NCI-H187 treated with DMSO at 0.1 percent for 48 hours (cell line): ENCODE measurements at places on chromosomes 16 and 17.
A peak's percentile ranks its signal among the peaks of the same experiment; 100 is the strongest.

- DNase-seq: no peak
Observed at GRCh38 chr17:67353929-67354574, 12.3 kb downstream of the PSMD12 start.

DNA sequence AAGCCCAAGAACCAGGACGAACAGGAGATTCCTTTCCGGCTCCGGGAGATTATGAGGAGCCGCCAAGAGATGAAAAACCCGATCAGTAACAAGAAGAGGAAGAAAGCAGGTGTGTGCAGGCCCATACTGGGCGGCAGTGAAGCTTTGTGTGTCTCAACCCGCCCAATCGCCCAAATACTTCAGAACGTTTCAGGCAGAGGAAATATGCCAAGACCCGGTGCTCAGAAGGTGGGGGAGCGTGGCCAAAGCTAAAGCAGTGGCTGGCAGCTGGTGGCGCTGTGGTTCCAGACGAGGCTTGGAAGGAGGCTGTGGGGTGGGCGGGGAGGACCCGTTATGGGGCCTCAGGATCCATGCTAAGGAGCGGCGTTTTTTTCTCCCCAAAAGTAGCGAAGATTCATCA lies 1.2 kb downstream of the CCDC137 start:
- DNase-seq: no peak

- DNase-seq: peak; percentile 51
Observed at GRCh38 chr17:57294629-57295501, 38.5 kb downstream of the MSI2 start.

DNA sequence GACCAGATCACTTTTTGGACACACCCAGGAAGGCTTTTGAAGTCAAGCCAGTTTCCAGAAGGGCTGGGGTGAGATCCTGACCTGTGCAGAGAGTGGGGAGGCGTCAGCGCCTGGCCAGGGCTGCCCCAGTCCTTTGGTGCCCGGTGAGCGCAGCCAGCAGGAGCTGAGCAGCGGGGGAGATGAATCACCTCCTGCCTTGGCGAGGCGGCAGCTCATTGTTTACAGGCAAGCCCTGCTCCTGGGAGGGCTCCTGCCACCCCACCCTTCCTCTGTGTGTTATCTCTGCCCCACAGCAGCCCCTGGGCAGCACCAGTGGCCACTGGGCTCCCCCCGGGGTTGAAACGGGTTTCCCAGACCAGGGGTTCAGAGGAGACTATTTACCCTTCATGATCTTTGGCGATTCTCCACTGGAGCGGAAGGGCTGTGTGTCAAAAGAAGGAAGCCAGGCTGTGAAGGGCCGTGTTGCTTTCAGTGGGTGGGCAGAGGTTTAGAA lies 14.1 kb upstream of the ITGB4 start:
- no peak for DNase-seq

GRCh38 chr17:7391307-7391706 lies 3.0 kb downstream of the PLSCR3 start:
- no peak for DNase-seq

DNA sequence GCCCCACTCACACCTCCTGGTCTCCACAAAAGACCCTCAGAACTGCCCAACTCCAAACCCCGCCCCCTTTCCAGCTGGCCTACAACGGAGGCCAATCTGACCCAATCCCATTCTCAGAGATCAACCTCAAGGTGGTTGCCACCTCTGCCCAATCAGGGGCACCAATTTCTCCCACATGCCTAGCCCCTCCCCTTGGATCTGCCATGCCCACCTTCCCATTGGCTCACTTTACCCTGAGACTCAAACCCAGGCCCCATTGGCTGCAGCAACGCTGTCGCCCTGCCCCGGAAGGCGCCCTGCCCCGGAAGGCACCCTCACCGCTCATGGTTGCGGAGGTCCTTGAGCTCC lies 10.6 kb downstream of the ZNF668 start:
- no peak for DNase-seq

GRCh38 chr17:45200701-45201100 lies 21.0 kb upstream of the FMNL1 start:
- DNase-seq: no peak

- no peak for DNase-seq
Observed at GRCh38 chr17:75178453-75178852, 4.3 kb downstream of the SUMO2 start.

GRCh38 chr17:78351449-78352006 lies 8.3 kb downstream of the SOCS3 start:
- DNase-seq: no peak

GRCh38 chr17:42475835-42476234 lies 17.2 kb downstream of the ATP6V0A1 start:
- no peak for DNase-seq

DNA sequence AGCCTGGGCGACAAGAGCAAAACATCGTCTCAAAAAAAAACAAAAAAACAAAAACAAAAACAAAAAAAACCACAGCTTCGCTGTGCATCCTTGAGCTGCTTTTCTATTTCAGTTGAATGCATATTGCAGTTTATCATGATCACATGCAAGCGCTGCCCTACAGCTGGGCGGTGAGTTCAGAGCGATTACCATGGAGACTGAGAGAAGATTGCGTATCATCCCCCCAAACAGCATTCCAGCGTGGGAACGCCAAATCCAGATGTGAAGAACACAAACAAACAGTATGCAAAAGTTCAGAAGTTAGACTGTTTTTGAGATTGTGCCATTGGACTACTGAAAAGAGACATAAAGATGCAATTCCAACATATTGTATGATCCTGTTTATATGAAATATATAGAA lies 15.1 kb upstream of the SLC52A1 start:
- DNase-seq: no peak

GRCh38 chr16:81005610-81006161 lies 999 bp downstream of the CMC2 start:
- no peak for DNase-seq

- DNase-seq: no peak
Observed at GRCh38 chr17:80790981-80791742, 200.5 kb upstream of the CHMP6 start.

DNA sequence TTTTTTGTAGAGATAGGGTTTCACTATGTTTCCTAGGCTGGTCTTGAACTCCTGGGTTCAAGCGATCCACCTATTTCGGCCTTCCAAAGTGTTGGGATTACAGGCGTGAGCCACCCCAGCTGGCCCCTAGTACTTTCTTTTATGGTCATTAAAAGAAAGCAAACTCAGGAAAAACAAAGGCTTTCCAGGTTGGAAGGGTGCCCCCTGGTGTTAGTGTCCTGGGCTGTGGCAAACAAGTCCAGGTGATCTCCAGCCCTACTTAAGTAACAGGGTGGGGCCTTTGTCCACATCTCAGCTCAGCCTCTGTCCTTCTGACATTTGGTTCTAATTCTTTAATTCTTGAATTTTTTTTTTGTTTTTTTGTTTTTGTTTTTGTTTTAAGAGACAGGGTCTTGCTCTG lies 6.9 kb downstream of the IGFBP4 start:
- DNase-seq: no peak
